NCI-H1417 (cell line): ENCODE measurements at places on chromosomes 2 and 18.
A peak's percentile ranks its signal among the peaks of the same experiment; 100 is the strongest.

GRCh38 chr18:37565101-37565976 is at the start of gene CELF4:
Gene CELF4, minus strand, starts transcription at chr18:37565798.
- peak; percentile 95 for DNase-seq

- no peak for DNase-seq
These were observed 57.9 kb downstream of the LPIN2 start for GRCh38 chr18:2954869-2955645.

DNA sequence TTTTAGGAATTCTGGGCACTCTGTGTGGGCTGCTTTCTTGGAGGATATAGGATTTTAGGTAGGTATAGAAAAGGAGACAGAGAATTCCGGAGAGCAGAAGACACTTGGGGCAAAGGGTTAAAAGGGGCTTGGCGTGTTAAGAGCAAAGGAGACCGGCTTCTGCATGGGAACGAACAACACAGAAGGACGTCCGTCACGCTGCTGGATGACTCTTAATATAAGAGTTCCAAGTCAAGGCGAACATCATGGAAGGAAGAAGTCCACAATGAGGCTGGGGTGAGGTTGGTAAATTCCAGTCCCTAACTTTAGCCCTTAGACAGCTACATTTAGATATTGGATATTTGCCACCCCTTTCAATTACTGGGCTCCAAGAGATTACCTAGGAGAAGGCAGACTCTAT is 15.9 kb upstream of the SLC20A1 start:
- DNase-seq, result no peak

DNA sequence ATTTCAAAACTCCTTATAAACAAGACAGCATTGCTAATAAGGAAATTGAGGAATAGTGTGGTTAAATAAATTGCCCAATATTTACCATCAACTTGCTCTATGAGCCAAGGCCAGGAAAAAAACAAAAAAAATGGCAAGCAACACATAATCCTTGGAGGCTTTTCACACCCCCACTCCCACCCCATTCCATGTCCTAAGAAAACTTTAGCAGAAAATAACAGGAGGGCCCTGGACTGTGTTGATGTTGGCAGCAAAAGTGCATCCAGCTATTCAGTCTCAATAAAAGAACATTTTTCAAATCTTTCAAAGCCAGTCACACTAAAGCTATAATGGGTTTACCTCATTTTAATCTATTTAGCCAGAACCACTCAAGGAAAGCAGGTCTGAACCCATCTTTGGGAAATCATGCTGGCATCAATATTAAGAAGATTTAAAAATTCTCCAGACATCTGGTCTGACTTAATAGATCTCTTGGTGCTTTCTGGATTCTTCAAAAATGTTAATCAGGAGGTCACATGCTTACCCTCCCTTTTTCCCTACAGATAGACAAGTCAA is 34.6 kb upstream of the STK17B start:
- DNase-seq, result no peak
